Activated CD4-positive, alpha-beta T cell treated with anti-CD3 and anti-CD28 coated beads, Interleukin-2, amount 50 U/mL, for 24 hours (primary cell): ENCODE measurements at places on chromosomes 6 and 20.
A peak's percentile ranks its signal among the peaks of the same experiment; 100 is the strongest.

DNA sequence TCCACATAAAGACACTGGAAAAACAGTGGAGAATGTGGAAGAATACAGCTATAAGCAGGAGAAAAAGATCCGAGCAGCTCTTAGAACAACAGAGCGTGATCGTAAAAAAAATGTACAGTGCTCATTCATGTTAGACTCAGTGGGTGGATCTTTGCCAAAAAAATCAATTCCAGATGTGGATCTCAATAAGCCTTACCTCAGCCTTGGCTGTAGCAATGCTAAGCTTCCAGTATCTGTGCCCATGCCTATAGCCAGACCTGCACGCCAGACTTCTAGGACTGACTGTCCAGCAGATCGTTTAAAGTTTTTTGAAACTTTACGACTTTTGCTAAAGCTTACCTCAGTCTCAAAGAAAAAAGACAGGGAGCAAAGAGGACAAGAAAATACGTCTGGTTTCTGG lies 57.1 kb downstream of the MAP3K4 start:
- DNase-seq: no peak

DNA sequence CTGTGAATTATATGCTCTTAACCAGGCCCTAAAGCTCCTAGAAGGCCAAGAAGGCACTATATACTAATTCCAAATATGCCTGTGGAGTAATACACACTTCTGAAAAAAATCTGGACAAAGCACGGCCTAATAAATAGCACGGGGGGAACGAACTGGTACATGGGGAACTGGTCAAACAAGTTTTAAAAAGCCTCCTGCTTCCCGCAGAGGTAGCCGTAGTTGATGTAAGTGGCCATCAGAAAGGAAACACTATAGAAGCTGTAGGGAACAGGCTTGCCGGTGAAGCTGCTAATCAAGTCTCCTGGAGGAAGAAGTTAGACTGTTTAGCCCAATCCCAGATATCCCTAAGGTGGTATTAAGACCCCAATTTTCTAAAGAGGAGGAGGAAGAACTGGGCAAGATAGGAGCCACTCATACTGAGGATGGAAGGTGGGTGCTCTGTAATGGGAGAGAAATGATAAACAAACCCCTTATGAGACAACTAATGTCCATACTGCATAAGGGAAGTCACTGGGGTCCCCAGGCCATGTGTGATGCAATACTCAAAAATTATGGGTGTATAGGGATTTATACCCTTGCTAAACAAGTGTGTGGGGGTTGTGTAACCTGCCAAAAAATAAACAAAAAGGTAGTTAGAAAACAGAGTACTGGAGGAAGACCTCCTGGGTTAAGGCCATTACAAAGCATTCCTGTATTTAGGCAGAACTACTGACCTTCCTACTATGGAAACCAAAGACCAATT lies 27.1 kb upstream of the ZNF318 start:
- DNase-seq: no peak

- no peak for DNase-seq
Observed at GRCh38 chr6:111979633-111980032, 74.3 kb upstream of the CCN6 start.

- DNase-seq: peak; percentile 36
Observed at GRCh38 chr20:53547664-53548239, 45.9 kb downstream of the ZNF217 start.

DNA sequence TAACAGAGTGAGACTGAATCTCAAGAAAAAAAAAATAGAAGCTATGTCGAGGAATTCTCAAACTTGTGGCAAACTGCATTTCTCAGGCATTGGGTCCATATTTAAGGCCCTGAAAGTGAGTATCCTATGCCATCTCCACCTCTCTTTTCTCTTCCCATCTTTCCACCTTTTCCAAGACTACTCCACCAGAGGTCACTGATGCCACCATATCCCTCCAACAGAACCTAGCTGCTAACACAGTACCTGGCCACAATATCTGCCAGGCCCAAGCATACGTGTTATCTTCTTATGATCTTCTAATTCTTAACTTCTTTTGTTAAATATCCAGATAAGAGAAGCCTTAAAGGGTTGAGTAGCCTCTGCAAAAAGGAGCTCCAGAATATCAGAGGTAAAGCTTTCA lies 8.2 kb upstream of the ADGRF4 start:
- DNase-seq: no peak

GRCh38 chr6:161439093-161439492 lies 165.2 kb upstream of the AGPAT4 start:
- DNase-seq: no peak

- no peak for DNase-seq
Observed at GRCh38 chr6:105220186-105220585, 40.4 kb upstream of the POPDC3 start.

- no peak for DNase-seq
Observed at GRCh38 chr20:10873026-10873425, 199.2 kb upstream of the JAG1 start.

- no peak for DNase-seq
Observed at GRCh38 chr6:82013561-82014530, 233.7 kb downstream of the IBTK start.

DNA sequence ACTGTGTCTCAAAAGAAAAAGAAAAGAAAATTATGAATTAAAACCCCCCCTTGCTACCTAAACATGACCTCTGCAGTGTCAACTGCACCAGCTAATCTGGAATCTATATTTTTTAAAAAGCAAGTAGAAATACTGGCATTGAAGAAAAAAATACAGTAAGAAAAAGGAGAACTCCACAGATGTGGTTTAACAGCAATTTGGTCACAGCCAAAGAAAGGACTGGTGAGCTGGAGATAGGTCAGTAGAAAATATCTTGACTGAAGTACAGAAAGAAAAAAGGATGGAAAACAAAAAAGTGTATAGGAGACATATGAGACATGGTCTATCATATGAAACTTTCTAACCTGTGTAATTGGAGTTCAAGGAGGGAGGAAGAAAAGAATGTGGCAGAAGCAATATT lies 44.1 kb upstream of the ERVFRD-1 start:
- DNase-seq: no peak

- no peak for DNase-seq
Observed at GRCh38 chr6:46891252-46891795, 30.4 kb downstream of the ADGRF5 start.

DNA sequence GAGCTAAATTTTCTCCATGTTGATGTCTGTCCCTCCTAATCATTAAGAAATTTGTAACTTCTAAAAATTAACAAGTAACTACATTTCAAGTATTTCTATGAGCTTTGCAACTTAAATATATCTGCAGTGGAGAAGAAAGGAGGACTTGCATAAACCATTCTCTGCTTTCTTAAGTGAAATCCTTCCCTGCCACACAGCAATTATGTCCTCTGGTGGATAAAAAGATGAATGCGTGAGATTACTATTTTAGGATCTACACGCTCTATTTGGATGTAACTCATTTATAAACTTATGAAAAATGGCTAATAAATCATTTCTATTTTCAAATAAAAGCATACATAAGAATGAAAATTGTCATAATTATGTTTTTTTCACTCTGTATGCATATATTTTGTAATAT lies 338.0 kb upstream of the PTCHD4 start:
- no peak for DNase-seq

DNA sequence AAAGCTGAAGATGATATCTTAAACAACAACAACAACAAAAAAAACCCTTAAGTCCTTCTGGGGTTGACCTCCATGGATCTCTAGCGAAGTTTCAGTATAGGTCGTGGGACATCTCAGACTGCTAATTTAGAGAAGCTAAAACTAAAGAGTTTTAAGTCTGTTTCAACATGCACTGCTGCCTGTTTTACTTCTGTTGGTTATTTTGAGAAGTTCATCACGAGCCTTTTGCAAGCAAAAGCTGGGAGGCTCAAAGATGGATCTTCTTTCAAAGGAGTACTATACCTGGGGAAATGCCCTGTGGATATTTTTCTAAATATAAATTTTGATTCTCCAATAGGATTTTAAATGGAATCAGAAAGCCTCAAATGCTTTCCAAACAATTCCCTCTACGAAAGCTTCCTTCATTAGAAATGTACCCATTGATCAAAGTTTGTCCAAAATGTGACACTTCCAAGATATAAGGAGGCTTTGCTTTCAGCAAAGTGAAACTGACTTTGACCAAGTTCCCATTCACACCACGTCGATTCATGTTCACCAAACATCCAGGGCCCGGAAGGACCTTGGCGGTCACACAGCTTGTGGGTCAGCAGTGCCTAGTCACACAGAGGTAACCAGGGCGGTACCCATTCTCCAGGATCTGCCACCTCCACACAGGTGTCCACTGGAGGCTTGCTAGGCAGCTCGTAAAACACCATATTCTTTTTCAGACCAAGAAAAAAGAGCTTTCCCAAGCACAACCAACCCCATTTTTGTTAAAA lies 94.7 kb upstream of the QKI start:
- no peak for DNase-seq

DNA sequence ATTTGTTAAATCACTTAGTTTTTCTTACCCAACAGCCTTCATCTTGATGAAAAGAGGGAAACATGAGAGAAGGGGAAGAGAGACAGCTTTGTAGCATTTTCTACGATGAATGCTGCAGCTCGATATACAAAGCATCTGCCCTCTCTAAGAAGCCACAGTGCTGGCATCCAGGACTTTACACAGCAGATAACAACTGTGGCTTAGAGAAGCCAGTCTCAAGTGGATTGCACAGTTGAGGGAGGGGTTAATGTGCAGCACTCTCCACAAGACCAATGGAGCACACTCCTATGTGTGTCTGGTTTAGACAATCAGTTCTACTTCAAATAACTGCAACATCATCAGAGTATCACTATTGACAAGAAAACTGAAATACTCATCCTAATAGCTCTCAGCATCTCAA lies 5.8 kb downstream of the C6orf120 start:
- no peak for DNase-seq
